NT2/D1 (cell line): ENCODE measurements at places on chromosomes 16 and 17.

DNA sequence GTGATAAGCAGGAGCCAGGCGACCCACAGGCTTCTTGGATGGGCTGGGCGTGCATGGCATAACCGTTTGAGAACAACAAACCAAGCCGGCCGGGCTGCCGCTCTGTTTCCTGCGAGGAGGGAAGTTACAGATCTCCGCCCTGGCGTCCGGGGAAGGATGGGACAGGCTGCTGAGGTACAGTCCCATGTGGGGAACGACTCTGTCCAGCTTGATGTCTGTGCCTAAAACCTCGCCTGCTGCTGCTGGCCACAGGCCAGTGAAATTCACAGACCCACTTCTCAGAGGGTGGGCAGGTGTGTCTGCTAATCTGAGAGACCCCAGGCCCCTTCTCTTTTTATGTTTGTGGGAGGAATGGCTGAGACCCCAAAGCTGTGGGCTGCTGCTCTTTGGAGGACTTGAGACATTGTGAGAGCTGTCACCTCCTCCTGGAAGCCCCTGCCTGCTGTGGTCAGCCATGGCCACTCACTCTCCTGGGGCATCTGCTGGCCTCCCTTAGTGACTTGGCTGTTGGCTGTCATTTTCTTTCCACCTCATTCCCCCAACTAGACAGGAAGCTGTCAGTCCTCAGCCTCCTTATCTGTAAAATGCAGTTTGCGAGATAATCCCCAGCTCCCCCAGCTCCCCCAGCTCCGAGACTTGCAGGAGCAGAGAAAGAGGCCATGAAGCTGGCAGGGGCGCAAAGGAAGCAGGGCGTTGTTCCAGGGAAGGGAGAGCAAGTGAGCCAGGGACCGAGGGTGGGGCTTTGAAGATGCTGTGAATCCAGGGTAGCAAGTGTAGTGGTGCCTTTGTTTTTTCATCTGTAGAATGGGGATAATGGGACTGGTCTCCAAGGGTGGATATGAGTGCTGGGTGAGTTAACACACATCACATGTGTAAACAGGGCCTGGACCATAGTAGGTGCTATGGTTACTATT, 51.0 kb downstream of the CMIP start:
- DNase-seq, result no peak

- no peak for DNase-seq
These were observed 44.0 kb downstream of the TUBD1 start for GRCh38 chr17:59848778-59849177.

GRCh38 chr16:57405097-57405496, 530 bp downstream of the CCL17 start:
- no peak for DNase-seq

GRCh38 chr16:84245956-84246678, 6.3 kb upstream of the KCNG4 start:
- no peak for DNase-seq

- no peak for DNase-seq
These were observed 40.9 kb downstream of the RFFL start for GRCh38 chr17:35022536-35023063.

GRCh38 chr16:1659031-1659430, 19.0 kb upstream of the JPT2 start:
- no peak for DNase-seq

GRCh38 chr17:63546308-63547082, 3.8 kb upstream of the DCAF7 start:
- no peak for DNase-seq

DNA sequence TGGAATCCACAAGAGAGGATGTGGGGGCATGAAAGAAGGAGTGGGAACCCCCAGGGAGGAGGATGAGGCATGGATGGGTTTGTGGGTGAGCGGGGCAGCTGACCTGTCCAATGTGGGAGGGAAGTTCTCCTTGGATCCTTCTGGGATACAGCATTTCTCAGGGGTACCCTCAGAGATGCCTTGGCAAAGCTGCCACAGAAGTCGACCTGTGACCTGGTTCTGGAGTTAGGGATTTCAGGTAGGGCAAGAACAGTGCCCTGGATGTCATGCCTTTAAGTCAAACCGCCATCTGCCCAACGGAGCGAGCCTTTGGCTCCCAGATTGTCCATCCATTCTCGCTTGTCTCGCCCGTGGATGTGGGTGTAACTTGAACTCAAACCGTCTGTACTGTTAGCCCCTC, 30.0 kb downstream of the WSCD1 start:
- no peak for DNase-seq
